NT2/D1 (cell line): ENCODE measurements at places on chromosomes 11 and 22.

GRCh38 chr11:57430952-57431351 is 4.0 kb upstream of the SLC43A3 start:
- no peak for DNase-seq

- DNase-seq: no peak
These were observed 2.5 kb upstream of the EED start for GRCh38 chr11:86241956-86242535.

GRCh38 chr22:40429481-40429880 is 59.1 kb downstream of the SGSM3 start:
- DNase-seq: no peak

GRCh38 chr11:134997652-134998320 is 585.7 kb upstream of the B3GAT1 start:
- DNase-seq: no peak

- DNase-seq: no peak
These were observed 14.2 kb downstream of the ZBTB44 start for GRCh38 chr11:130300567-130300966.

GRCh38 chr11:15128621-15129020 is 13.9 kb downstream of the INSC start:
- DNase-seq: no peak

DNA sequence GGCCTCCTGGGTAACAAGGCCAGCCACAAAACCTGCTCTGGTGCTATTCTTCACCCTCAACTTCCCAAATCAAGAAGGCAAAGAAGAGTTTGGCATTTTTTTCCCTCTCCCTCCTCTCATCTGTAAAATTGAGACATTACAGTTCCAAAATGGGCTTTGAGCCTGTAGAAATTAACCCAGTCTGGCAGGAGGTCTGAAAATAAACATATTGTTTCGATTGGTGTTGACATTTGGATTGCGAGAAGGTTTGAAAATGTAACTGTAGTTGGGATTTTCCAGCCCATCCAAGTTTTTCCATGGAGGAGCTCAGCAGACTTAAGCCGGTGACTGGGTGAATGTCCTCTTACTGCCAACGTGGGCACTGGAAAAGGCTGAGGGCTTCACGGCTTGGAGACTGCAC is 35.0 kb upstream of the ALX4 start:
- no peak for DNase-seq

GRCh38 chr22:50207383-50208140 is 6.8 kb downstream of the SELENOO start:
- no peak for DNase-seq

- no peak for DNase-seq
These were observed 845.3 kb downstream of the FAM181B start for GRCh38 chr11:81888391-81888790.

DNA sequence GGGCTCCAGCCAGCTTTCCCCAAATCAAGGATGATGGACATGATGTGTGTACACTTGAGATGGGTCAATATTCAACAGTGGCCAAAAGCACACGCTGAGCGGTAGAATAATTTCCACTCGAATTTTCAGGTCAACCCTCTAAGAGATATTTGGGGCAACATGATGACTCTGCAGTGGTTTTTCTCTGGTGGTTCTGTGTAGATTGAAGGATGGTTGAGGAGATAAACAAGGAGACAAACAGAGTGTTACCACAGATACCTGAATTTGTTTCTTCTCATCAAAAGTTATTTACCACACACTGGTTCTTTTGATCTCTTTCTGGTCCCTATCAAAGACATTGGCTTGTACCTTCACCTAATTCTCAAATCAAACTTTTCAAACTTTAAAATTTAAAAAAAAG is 242.0 kb downstream of the ETS1 start:
- no peak for DNase-seq

- DNase-seq: no peak
These were observed 271.4 kb upstream of the NCAM1 start for GRCh38 chr11:112689851-112690250.
